Neuronal stem cell (in vitro differentiated cells): ENCODE measurements at places on chromosomes 2 and 18.

- no peak for DNase-seq
Measured at GRCh38 chr2:168559187-168559586, 103.1 kb downstream of the CERS6 start.

- no peak for DNase-seq
Measured at GRCh38 chr2:16400127-16400623, 265.5 kb downstream of the CYRIA start.

DNA sequence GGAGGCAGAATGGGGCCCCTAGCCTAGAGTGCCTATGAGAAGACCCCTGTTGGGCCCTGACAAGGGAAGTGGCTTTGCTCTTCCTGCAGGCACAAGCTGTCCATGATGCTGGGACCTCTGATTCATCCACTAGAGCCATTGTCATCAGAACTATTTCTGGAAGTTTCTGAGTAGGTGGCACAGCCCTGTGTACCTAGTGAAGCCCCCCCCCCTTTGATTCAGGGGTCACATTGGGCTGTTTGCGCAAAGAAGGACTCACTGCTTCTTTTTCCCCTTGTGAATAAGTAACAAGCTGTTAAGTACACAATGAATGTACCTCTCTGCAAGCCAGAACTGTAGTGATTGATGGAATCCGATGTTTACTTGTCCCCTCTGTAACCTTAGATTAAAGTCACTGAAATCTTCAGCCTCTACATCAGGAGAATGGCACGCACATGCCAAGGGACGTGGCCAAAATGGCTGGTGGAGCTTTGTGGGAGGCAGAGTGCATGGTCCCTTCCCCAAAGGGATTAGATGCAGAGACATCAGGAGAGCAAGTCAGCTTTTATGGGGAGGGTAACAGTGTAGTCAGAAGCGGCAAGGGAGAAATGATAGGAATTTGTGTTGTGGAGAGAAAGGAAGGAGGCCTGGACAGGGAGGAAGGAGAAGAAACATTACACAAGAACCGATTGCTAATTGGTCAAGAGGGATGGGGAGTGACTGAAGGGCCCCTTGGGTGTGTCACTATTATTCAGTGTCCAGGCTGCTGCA is 267.6 kb upstream of the RAB12 start:
- no peak for DNase-seq

- DNase-seq, result no peak
Measured at GRCh38 chr2:179991344-179991743, 15.8 kb downstream of the CWC22 start.

GRCh38 chr2:74822771-74823566 is 11.0 kb upstream of the HK2 start:
- DNase-seq, result peak; percentile 17

DNA sequence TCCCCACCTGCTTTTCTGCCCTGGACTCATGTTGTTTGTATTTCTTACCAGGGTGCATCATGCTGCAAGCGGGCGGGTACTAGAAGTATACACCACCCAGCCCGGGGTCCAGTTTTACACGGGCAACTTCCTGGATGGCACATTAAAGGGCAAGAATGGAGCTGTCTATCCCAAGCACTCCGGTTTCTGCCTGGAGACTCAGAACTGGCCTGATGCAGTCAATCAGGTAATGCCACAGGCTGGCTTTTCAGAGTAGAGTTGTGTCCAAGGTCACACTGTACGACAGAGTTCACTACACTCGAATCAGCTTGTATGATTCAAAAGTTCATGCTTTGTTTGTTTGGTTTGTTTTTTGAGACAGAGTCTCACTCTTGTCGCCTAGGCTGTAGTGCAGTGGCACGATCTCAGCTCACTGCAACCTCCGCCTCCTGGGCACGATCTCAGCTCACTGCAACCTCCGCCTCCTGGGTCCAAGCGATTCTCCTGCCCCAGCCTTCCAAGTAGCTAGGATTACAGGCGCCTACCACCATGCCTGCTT is 19.4 kb downstream of the SRSF7 start:
- DNase-seq, result no peak

DNA sequence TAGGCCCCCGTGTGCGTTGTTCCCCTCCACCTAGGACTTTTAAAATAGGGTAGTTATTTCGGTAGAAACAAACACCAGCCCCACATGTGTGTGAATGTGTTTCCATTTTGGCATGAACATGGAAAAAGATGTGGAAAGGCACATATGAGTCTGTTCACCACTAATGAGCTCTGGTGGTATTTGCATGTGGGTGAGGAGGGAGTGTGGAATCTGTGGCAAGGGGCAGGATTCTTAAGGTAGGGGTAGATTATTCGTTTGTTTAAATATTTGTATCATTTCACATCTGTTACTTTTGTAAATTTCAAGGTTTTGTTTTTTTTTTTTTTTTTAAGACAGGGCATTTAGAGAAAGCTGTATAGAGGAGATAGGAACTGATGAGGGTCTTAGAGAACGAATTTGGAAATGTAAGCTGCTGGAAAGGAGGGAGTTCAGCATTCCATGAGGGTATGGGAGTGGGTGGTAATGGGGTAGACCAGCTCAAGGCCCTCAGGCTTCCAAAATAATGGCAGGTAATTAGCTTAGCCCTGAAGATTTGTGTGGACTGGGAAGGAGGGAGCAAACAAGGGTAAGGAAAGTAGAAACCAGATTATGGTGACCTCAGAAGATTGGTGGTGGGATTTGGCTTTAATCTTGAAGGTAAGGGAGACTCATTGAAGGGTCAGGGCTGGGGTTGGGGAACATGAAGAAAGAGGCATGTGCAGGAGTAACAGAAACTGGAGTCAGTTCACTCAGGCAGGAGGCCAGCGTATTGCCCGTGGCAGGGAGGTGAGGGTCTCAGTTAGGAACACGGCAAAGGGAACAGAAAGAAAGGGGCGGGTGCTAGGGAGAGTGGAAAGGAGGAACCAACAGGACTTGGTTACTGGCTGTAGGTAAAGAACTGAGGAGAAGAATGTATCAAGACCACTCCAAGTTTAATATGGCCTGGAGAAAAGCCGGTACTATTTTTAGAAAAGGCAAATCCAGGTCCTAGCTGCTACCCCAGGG is 123.6 kb downstream of the PLB1 start:
- DNase-seq, result no peak

DNA sequence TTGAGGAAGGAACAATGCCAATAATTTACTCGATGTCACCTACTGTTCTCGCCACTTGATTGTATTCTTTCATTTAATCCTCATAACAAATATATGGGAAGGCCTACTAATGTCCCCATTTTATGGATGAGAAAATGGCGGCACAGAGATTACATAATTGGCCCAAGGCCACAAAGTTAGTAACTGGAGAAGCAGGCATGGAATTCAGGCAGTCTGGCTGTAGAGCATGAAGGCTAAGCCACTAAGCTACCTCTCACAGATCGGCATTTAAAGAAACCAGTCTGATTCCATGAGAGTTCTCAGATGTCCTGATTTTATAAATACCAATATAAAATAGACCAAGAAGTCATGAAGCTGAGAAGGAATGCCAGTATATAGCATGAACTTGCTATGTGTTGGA is 121.8 kb upstream of the EPAS1 start:
- no peak for DNase-seq

GRCh38 chr2:38266382-38267061 is 110.6 kb downstream of the ATL2 start:
- no peak for DNase-seq

GRCh38 chr2:171008550-171009205 is 79.6 kb downstream of the GORASP2 start:
- no peak for DNase-seq

DNA sequence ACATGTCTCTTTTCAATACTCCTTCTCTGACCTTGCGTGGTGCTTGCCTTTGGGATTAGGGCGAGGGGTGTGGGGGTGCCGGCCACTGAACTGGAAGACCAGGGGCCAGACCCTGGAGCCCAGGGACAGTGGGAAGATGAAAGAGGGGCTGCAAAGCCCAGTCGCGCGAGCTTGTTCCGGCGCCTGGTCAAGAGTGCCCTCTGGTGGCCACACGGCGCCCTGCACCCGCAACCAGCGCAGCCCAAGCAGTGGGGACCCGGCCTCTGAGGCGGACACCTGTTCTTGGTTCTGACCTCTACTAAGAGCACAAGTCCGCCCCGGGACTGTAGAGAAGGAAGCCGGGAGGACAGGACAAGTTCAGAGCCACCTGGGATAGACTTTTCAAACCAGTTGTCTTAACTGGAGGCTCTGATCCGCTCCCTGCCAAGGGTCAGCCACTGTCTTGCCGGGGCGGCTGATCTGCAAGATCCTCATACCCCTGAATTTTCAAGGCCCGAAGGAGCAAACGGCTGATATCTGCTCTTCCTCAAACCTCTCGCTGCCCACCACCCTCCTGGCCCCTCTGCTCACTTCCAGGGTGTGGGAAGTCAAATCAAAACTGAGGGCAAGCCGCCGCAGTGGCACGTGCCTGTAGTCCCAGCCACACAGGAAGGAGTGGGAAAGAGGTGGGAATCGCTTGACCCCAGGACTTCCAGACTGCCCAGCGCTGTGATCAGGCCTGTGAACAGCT is 14.9 kb upstream of the MSH6 start:
- DNase-seq, result peak; percentile 59

GRCh38 chr2:207311316-207312005 is 145.7 kb upstream of the KLF7 start:
- DNase-seq, result no peak

DNA sequence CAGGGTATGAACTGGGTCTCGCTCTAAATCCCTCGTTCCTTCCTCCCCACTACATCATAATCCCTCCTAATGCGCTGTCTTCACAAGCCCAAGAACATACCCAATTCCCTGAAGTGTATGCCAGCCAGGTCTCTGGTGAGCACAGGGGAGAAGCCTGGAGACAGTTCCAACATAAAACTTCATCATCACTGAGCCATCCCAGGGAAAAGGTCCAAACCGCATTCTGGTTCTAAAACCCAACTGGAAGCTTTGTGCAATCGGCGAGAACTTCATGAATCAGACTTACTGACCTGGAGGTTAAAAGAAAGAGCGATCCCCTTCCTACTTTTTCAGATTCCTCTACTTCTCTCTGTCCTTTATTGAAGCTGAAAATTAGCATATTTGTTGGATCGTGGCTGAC is 132.7 kb downstream of the ALPK2 start:
- no peak for DNase-seq

- DNase-seq, result no peak
Measured at GRCh38 chr2:56654936-56655335, 471.1 kb downstream of the CCDC85A start.
